Caudate nucleus (tissue), 63 donors: ENCODE measurements at places on chromosomes 12 and 14.
A peak's percentile ranks its signal among the peaks of the same experiment; 100 is the strongest.

- no peak for DNase-seq
Measured at GRCh38 chr12:111304642-111305071, 64.2 kb downstream of the PHETA1 start.

GRCh38 chr12:6936636-6937480, 6.8 kb upstream of the RNU7-1 start:
- no peak for DNase-seq

DNA sequence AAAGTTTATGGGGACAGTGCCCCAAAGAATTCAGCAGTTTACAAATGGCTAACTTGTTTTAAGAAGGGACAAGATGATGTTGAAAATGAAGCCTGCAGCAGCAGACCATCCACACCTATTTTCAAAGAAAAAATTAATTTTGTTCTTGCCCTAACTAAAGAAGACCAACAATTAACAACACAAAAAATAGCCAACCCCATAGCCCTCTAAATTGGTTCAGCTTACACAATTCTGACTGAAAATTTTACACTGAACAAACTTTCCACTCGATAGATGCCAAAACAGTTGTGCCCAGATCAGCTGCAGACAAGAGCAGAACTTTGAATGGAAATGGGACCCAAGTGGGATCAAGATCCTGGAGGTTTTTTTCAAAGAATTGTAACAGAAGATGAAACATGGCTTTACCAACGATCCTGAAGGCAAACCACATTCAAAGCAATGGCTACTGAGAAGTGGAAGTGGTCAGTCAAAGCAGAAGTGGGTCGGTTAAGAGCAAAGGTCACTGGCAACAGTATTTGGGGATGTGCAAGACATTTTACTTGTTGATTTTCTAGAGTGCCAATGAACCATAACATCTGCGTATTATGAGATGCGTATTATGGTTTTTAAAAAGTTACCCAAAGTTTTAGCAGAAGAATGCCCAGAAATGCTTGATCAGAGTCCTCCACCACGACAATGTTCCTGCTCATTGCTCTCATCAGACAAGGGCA, 30.0 kb downstream of the SLC39A9 start:
- DNase-seq: no peak

DNA sequence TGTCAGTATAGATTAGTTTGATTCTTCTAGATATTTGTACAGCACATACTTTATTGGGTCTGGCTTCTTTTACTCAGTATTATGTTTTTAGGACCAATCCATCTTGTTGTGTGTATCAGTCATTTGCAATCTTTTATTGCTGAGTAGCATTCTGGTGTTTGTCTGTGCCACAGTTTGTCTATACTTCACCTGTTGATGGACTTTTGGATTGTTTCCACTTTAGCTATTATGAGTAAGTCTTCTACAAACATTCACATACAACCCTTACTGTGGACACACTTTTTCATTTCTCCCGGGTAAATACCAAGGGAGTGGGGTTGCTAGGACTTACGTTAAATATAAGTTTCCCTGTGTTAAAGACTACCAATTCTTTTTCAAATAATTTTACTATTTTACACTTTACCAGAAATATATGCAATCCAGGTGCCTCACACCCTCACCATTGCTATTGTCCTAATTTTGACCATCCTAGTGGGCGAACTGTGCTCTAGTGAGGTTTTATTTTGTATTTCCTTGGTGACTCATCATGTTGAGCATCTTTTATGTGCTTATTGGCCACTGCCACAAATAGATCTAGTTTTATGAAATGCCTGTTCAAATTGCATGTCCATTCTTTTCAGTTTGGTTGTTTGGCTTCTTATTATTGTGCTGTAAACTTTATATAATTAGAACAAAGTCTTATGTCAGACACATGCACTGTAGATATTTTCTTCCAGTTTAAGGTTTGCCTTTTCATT, 304.7 kb upstream of the TMTC1 start:
- DNase-seq: no peak

- no peak for DNase-seq
Measured at GRCh38 chr12:124230789-124231188, 64.1 kb upstream of the RFLNA start.

DNA sequence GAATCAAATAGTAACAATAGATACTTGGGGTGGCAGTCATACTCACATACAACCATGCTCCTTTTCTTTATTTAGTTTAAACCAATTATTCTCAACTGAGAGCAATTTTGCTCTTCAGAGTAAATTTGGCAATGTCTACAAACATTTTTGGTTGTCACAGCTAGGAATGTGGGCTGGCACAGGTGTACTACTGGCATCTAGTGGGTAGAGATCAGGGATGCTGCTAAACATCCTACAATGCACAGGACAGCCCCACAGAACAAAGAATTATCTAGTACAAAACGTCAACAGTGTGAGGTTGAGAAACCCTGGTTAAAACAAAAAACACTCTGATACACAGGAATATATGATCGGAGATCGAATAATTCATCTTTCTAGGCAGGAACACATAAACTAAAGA, 186.5 kb downstream of the NELL2 start:
- DNase-seq: no peak

DNA sequence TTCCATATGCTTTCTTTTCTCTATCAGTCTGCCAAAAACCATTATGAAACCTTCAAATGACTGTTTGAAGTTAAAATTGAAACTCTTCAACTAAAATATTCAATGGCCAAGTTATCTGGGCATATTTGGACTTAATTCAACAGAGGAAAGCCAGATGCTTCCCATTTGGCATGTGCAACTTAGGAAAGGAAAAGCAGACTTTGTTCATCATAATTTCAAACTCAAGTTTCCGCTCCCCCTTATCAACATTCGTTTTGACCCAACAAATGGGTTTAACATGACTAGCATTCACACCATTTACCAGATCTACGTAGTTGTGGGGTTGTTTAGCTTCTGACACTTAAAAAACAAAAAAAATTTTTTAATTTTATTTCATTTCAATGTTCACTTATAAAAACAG, 75.7 kb downstream of the PLEKHG7 start:
- DNase-seq: no peak

DNA sequence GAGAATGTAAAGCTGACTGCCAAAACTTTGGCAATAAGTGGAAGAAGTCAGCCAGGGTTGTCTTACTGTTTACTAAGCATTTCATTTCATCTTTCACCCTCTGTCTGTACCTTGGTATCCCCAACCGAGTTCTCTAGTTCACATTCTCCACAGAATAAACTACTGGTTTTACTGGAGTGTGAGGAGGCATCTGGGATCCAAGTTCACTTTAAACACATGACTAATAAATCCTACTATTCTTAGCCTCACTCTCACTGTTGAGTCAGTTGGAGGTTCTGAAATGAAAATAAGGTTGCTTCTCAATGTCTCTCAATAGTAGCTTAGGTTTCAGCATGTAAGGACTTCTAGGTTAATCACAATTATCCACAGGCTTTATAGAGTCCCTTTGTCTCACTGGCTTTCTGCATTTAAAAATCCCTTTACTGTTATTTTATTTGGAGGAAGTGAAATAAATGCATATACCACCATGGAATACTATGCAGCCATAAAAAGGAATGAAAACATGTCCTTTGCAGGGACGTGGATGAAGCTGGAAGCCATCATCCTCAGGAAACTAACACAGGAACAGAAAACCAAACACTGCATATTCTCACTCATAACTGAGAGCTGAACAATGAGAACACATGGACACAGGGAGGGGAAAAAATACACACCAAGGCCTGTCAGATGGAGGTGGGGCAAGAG, 95.8 kb downstream of the EPS8 start:
- no peak for DNase-seq

GRCh38 chr14:77065851-77066577, 32.0 kb upstream of the CIPC start:
- DNase-seq: no peak

- DNase-seq: no peak
Measured at GRCh38 chr12:93902192-93902591, 225.0 kb downstream of the CRADD start.

- DNase-seq: no peak
Measured at GRCh38 chr12:65490250-65490649, 211.8 kb downstream of the MSRB3 start.

DNA sequence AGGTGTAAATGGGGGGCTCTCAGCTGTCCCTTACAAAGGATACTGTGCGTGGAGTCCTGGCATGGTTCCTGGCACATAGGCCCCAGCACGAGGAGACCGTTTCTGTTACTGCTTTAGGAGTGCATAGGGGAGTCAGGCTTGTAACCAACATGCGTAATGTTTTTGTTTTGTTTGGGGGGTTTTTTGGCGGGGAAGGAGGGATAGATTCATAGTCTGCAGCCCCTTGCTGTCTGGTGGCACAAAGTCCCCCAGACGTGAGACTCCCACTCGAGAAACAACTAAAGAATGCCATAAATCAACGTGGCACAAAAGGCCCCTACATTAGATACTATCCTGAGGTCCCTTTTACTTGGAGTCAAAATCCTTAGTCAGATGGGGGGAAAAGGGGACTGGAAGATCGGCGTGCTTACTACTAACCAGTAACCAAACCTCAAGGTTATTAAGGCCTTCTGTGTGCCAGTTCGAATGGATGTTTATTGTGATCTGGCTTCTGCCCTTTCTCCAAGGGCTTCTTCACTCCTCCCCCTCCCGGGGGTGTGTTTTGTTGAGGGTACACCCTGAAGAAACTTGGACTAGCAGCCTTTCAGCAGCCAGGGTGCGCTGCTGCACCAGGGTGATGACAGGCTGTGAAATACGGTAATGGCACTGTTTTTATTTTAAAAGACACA, 874 bp downstream of the ISCU start:
- DNase-seq: peak; percentile 74
